ENCODE measurements at places on chromosomes 13 and 19. TPM values are rescaled to one million over a fixed set of nuclear protein-coding genes. Genes with fewer than 3 reads are reported as not detected.

GRCh38 chr19:43779147-43779819 lies 1.5 kb downstream of the KCNN4 start:
- no peak for DNase-seq

- no peak for DNase-seq
Measured at GRCh38 chr19:57587529-57587928, 3.6 kb downstream of the ZIK1 start.

- no peak for DNase-seq
Measured at GRCh38 chr19:48913114-48913889, 13.2 kb downstream of the NUCB1 start.

Gene MPND
- total RNA-seq, result 29.8 TPM

Gene VAV1
- 121 TPM for total RNA-seq

Gene ZFP36
- 206 TPM for total RNA-seq

Data from activated B cell treated with CpG ODN at 0.5 μM for 24 hours (primary cell).